Esophagus squamous epithelium (tissue), 5 donors: ENCODE measurements at places on chromosomes 2 and 18. TPM values are rescaled to one million over a fixed set of nuclear protein-coding genes. Genes with fewer than 3 reads are reported as not detected.

DNA sequence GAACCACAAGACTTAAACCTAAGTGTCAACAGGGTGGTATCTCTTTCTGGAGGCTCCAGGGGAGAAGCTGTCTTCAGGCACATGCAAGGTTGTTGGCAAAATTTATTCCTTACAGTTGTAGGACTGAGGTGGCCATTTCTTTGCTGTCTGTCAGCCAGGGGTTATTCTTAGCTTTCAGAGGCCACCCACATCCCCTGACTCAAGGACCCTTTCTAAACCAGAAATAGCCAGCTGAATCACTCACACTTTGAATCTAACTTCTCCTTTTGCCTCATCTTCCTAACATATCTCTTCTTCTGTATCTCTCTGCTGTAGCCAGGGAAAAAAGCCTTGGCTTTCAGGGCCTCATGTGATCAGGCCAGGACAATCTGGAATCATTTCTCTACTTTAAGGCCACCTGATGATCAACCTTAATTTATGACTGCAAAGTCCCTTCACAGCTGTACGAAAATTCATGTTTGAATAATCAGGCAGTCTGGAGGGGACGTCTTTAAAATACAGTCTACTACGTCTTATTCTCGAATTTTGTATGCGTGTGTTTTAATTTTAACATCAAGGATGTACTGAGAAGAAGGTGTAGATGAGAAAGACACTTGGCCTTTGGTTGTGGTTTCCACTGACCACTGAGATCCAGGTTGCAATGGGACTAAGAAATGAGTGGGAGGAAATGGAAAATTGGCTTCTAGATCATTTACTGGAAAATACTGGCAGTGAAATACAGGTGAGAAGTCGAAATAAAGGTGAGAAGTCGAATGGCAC is 90.4 kb downstream of the DOCK10 start:
- no peak for DNase-seq

GRCh38 chr2:118294063-118294462 is 205.8 kb downstream of the INSIG2 start:
- DNase-seq = no peak

GRCh38 chr2:235398321-235398720 is 95.5 kb upstream of the AGAP1 start:
- DNase-seq = no peak

GRCh38 chr2:46018773-46019591 is 278.2 kb upstream of the EPAS1 start:
- no peak for DNase-seq

DNA sequence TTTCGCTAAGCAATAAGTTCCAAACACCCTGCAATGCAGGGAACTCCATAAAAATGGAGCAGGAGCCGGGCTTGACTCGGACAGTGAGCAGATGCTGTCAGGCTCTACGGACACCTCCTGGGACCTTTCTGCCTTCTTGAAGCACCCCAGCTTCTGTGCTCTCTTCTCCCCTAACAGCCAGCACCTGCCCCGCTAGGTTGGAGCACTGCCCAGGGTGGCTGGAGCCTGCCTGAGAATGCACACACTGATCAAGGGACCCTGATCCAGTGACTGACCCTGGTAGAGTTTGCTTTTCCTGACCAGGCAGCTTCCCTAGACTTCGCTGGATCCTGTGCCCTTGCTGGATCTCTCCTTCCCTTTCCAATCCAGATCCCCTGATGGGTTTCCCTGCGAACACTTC is 40.9 kb downstream of the CD226 start:
- DNase-seq = no peak

MROH2A gene
- 2.1 TPM for total RNA-seq
